ENCODE measurements at places on chromosomes 3 and 15.

DNA sequence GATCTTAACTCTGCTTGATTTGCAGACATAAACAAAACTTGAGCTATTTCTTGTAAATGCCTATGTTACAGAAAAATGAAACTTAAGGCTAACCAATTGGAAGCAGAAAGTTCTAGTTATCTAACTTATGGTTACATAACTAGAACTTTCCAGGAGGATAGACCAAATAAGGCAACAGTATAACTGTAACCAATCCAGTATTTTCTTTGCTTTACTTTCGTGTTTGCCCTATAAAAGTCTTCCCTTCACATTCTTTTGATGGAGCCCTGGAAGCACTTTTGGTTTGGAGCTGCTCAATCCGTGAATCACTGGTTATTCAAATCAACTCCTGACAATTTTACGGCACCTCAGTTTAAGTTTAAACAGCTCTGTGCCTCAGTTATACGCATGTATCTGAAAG is 164.6 kb downstream of the SUCLG2 start:
- no peak for DNase-seq

- peak; percentile 48 for DNase-seq
Observed at GRCh38 chr15:85582131-85583079, 202.0 kb downstream of the AKAP13 start.

- peak; percentile 7 for DNase-seq
Observed at GRCh38 chr15:75104804-75105557, 81.6 kb downstream of the PPCDC start.

DNA sequence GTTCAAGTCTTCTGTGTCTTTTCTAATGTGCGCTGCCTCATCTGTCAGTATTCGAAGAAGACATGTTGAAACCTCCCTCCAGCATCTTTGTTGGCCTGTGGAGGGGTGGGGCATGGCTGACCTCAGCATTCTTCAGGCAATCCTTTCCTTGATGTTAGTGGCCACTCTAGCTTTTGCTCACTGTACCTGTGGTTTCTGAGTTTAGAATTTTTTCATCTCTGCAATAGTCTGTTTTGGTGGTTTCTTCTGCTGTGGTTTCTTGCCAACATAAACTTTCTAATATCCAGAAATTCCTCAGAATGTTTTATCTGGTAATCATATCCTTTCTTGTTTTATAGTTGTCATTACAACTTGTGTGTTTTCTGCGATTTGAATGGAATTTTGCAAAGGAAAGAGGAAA is 251.3 kb upstream of the NR2E3 start:
- no peak for DNase-seq

- no peak for DNase-seq
Observed at GRCh38 chr3:3087716-3088465, 22.3 kb downstream of the IL5RA start.

GRCh38 chr3:193491026-193491425 is 63.7 kb downstream of the ATP13A4 start:
- no peak for DNase-seq

- no peak for DNase-seq
Observed at GRCh38 chr3:136817448-136817847, 1.5 kb upstream of the SLC35G2 start.

DNA sequence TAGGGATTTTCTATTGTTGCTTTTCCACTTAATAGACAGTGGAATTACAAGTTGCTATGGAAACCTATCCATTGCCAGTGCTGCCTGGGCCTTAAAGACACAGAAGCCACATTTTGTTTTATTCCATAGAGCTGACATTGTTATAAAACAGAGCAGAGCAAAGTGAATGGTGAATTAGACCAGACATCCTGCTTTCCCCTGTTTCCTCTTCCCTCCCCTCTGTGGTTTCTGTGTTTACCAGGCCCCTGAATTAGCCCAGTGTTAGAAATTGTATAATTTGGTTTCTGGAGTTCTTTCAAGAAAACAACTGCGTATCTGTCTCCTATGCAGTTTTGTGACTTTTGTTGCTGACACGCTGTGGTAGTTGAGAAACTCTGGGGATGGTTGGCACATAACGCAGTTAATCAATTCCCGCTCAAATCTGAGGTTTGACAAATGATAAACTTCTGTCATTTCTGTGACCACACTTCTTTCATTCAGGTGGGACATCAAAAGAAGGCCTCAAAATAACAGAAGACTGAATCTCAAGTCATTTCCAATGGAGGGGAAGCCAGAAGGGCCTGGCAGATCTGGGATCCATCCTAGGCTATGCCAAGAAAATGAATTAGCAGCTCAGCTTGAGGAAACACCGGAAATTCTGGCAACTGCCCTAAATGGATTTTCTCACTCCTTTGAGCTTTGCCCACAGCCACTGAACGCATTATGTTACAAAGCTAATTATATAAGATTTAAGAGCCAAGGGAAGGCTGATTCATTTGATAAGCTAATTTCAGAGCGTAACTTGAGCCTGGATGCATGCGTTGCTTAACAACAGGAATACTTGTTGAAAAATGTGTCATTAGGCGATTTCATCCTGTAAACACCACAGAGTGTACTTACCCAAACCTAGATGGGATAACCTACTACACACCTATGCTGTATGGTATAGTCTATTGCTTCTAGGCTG is 46.9 kb downstream of the NR1D2 start:
- DNase-seq, result no peak

DNA sequence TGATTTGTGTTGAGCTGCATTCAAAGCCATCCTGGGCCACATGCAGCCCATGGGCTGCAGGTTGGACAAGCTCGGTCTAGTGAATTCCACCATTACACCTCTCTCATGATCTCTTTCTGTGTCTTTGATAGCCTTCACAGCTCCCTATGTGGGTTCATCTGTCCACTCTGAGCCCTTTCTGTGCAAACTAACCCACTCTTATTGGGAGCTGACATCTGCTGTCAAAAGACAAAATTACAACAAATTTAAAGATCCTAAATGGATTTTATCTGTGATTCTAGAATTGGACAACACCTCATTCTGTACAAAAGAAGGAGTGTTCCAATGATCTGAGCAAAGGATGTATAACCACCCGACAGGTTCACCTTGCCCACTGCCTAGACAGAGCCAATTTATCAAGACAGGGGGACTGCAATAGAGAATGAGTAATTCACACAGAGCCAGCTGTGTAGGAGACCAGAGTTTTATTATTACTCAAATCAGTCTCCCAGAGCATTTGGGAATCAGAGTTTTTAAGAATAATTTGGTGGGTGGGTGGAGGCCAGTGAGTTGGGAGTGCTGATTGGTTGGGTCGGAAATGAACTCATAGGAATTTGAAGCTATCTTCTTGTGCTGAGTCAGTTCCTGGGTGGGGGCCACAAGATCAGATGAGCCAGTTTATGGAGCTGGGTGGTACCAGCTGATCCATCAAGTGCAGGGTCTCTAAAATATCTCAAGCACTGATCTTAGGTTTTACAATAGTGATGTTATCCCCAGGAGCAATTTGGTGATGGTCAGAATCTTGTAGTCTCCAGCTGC is 2.6 kb upstream of the XYLB start:
- DNase-seq, result no peak

- no peak for DNase-seq
Observed at GRCh38 chr3:12893247-12893646, 51.9 kb upstream of the RPL32 start.

GRCh38 chr3:183158113-183158512 is 4.4 kb downstream of the LAMP3 start:
- no peak for DNase-seq

DNA sequence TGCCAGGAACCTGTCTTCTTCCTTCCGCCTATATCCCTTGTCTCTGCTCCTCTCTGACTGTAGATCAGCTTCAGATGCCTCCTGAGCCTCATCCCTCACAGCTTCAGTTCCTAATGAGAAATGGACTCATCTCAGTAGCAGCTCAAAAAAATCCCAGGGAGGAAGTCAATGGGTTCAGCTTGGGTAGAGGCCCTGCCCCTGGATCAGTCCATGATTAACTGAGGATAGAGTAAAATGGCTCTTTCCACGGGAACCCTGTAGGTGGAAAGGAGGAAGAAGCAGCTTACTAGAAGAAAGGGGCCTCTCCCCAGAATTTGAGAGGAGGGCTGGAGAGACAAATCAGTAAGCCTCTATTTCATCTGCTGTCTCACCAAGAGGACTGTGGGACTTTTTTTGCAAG is 26.9 kb upstream of the HCN4 start:
- DNase-seq, result no peak

DNA sequence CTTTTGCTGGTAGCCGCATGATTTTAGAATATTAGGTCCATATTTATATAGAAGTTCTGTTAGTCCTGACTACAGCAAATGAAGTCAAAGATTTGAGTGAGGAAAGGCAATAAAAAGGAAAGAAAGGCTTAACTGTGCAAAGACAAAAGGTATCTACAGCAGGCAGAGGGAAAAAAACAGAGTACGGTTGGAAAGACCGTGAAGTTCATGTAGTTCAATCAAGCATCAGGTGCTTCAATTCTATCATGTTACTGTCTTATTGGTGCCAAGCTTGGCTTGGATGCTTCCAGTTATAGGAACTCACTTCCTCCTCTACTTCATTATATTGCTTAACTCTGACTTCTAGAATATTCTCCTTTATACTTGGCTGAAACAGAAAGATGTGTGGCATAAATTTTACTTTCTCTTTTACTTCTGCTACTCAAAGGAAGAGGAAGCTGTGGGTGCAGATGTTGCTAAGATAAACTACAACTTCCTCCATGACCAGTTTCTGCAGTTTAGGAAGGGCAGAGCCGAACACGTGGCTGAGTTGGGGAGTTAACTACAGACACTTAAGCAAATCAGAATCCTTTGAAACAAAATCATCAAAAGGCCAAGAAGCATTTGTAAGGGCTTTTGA is 72.6 kb upstream of the ZBED2 start:
- DNase-seq, result peak; percentile 73

DNA sequence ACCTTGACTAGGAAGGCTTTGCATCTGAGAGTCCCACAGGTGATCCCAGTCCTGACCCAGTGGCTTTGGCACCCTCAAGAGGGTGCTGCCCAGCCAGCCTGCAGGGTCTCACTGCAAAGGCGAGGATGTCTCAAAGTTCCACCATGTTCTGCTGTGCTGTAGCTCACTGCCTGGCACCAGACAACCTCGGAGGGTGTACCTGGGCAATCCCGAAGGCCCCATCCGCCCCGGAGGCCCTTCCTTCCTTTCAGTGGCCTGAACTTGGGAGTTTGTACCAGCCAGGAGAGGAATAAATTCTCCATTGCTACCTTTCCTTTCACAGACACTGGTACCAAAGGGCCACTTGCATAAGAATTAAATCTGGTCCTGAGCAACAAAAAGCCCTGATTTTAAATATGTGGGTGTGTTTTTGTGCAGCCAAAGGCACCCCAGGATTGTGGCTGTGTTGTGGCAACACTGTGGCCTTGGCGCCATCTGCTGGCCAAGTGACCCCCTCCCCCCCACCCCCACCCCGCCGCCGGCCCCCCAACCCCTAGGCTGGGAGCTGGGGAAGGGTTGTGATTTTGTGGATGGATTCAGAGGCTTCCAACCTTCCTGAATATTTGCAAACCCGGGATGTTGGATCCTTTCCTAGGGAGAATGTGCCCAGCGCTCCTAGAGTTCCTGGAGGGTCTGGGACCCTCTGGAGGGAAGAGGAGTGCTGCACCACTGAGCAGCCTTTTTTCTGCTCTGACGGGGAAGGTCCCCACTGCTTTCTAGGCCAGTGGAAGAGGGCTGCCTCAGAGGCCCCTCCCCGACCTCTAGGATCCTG is 9.7 kb upstream of the PTPN23 start:
- no peak for DNase-seq

DNA sequence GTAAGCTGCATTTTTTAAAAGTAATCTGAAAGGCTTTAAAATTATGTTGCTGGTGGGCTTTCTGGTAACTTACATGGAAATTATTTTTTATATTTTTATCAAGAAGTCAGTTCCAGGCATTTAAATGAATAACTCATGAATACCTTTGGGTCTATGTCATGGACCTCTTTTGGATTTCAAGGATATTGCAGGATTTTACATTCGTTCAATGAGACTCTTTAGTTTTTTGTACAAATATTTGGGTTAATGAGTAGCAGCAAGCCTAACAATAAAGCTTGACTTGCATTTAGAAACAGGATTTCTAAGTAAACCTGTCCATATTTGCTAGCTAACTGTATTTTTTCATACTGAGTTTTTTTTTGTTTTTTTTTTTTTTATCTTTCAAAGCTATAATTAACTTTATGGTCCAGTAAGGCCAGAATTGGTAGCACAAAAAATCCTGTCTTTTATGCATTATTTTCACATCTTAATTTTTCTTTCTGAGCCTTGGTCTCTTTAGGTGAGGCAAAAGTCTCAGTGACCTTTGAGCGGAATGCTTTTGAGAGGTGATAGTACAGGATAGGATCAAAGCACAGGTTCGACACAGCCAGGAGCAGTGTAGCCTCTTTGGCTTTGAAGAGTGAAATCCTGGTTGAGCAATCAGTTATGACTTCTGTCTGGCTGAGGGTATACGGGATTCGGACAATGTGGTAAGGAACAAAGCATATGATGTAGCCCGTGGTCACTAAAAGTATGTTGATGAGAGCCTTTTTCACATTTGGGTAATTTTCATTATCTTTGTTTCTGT is 4.8 kb downstream of the GPR171 start:
- no peak for DNase-seq

- no peak for DNase-seq
Observed at GRCh38 chr3:69087030-69087791, 2.5 kb downstream of the ARL6IP5 start.

- no peak for DNase-seq
Observed at GRCh38 chr3:31289584-31289983, 243.1 kb upstream of the STT3B start.

DNA sequence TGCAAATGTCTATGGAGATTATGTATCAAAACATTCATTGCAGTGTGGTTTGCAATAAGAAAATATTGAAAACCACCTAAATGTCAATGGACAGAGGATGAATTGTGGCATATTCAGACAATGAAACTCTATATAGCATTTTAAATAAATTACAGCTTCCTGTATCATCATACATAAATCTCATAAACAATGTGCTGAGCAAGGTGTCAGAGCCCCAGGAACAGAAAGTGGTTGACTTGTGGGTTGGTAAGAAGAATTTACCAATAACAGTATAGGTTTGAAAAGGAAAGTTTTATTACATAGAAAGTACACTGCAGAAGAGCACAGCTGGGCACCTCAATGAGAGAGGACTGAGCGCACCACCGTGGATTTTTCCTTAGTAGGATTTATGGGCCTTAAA is 75.2 kb downstream of the ZMAT3 start:
- no peak for DNase-seq

GRCh38 chr3:64104691-64105111 is 81.4 kb upstream of the PSMD6 start:
- DNase-seq, result no peak

DNA sequence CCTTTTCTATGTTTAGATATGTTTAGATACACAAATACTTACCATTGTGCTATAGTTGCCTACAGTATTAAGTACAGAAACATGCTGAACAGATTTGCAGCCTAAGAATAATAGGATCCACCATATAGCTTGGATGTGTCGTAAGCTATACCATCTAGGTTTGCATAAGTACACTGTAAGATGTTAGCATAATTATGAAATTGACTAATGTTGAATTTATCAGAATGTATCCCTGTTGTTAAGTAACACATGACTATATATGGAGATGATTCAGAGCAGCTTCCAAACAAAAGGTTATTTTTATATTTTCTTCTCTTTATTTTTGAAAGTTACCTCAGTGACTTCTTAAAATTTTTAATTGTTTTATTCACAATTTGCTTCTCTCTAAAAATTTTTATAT is 2.4 kb downstream of the SLC28A2 start:
- DNase-seq, result no peak

- no peak for DNase-seq
Observed at GRCh38 chr3:37779289-37780152, 82.2 kb upstream of the CTDSPL start.

GRCh38 chr3:148066802-148067201 is 630.9 kb upstream of the AGTR1 start:
- no peak for DNase-seq

GRCh38 chr3:39479701-39480414 is 12.4 kb downstream of the MOBP start:
- DNase-seq, result no peak

GRCh38 chr3:106825962-106826605 is 551.2 kb upstream of the CCDC54 start:
- no peak for DNase-seq

All from stimulated activated CD4-positive, alpha-beta T cell treated with anti-CD3 and anti-CD28 coated beads, Interleukin-2, amount 100 ng/mL, for 4 hours (primary cell).